ENCODE measurements at places on chromosomes 2 and 18.
A peak's percentile ranks its signal among the peaks of the same experiment; 100 is the strongest.

- no peak overlapping the region for H3K4me3 ChIP-seq
- no peak for DNase-seq
- H3K4me1 ChIP-seq: peaks cover 8% of the 10 kb centered on the region
- H3K27me3 ChIP-seq: peaks cover 5% of the 10 kb centered on the region
Measured at GRCh38 chr2:231174211-231174651, 24.2 kb upstream of the ARMC9 start.

GRCh38 chr2:226693521-226693920 lies 106.1 kb downstream of the IRS1 start:
- H3K27ac ChIP-seq: no peak overlapping the region
- H3K36me3 ChIP-seq: no peaks in the 10 kb centered on the region
- no peaks in the 10 kb centered on the region for H3K27me3 ChIP-seq
- peaks cover 6% of the 10 kb centered on the region for H3K4me1 ChIP-seq
- DNase-seq: no peak

GRCh38 chr2:136119717-136120675 lies 2.0 kb upstream of the CXCR4 start:
- peaks cover 11% of the 10 kb centered on the region for H3K36me3 ChIP-seq
- no peak overlapping the region for H3K27ac ChIP-seq
- peaks cover 10% of the 10 kb centered on the region for H3K27me3 ChIP-seq
- DNase-seq: no peak
- peaks cover 26% of the 10 kb centered on the region for H3K4me1 ChIP-seq
- peak overlapping the region; percentile 97 for H3K4me3 ChIP-seq

GRCh38 chr2:239182981-239183791 lies 217.6 kb downstream of the HDAC4 start:
- H3K4me1 ChIP-seq: no peaks in the 10 kb centered on the region
- no peaks in the 10 kb centered on the region for H3K27me3 ChIP-seq
- H3K27ac ChIP-seq: no peak overlapping the region

DNA sequence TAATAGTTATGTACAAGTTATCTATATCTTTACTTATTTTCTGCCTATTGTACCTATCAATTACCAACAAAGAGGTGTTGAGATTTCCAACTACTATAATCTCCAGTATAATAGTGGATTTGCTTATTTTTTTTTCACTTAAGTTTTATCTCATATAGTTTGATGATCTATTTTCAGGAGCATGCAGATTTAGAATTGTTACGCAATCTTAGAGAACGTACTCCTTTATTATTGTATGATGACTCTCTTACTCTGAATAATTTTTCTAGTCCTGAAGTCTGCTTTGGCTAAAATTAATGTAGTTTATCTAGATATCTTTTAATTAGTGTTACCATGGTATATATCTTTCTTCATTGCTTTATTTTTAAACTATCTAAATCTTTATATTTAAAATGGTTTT lies 205.2 kb downstream of the SCG2 start:
- DNase-seq: no peak
- no peaks in the 10 kb centered on the region for H3K4me1 ChIP-seq
- H3K27me3 ChIP-seq: no peaks in the 10 kb centered on the region
- H3K4me3 ChIP-seq: no peak overlapping the region
- peaks cover 5% of the 10 kb centered on the region for H3K36me3 ChIP-seq

DNA sequence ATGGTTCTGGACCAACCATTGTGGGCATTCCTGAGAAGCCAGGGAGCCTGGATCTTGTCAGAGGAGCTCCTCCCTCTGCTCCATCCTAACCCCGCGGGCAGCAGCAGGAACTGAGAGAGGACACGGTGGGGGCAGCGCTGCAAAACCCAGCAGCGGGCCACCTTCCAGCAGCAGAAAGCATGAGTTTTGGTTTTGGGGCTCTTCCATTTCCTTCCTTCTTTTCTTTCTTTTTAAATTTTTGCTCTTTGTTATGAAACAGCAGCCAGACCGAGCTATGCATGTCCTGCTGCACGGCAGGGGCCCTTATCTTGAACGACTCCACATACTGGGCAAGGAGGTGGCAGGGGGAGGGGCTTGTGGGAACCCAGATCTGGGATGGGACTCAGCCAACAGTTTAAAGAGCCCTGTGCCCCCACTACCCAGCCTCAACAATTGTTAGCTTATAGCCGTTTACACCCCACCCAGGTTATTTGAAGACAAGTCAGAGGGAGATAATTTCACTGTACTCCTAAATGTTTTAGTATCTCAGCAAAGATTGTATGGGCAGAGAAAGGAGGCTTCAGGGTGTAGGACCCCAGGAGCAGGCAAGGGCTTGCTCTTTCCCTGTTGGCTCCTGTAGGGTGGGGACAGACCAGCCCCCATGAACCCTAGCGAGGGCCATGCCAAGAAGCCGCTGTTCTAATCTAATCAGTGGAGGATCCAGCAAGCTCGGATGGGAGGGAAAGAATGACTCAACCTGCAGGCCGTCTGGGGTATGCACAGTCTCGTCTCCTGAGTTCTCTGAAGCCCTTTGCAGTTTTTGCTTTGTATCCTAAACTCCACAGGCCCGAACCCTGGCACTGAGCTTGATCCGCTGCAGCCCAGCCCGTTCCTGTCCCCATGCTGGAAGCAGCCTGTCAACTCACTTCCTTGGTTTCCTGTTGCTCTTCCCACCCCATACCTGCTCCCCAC lies 75.3 kb downstream of the LRRFIP1 start:
- peaks cover 11% of the 10 kb centered on the region for H3K27me3 ChIP-seq
- no peak overlapping the region for H3K4me3 ChIP-seq
- H3K27ac ChIP-seq: peak overlapping the region; percentile 42
- DNase-seq: no peak
- peaks cover 6% of the 10 kb centered on the region for H3K36me3 ChIP-seq

DNA sequence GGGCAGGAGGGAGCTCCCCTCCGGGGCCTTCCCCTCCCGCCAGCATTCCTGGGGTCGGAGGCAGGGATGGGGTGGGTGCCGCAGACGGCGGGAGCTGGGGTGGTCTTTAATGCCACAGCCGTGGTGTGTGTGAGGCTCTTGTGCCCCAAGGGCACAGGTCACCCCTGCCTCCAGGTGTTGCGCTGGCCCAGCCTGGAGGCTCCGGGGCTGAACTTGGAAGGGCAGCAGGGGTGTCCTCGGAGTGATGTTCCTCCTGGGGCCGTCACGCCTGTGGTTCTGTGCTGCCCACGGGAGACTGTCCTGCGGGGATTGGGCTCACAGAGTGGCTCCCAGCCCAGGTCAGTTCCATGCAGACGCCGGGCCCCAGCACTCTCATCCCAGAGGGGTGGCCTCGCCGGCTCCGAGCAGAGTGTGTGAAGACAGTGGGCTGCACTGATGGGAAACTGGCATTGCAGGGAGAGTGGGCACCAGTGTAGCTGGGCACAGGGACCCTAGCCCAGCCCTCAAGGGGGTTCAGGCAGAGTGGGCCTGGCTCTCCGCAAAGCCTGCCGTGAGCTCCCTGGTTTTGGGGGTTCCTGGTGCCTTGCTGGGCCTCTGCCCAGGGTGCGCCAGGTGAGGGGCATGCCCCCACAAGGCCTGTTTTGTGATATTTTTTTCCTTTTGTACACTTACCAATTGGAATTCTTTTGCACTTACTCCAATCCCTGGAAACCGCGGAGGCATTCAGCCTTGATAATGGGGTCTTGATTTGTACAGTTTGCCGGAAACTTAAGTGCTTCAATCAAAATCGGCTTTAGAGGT lies 56.7 kb downstream of the NFATC1 start:
- no peak overlapping the region for H3K4me3 ChIP-seq
- no peak for DNase-seq
- no peak overlapping the region for H3K27ac ChIP-seq
- H3K36me3 ChIP-seq: peaks cover 23% of the 10 kb centered on the region

GRCh38 chr2:100198461-100199230 lies 56.3 kb upstream of the AFF3 start:
- no peak overlapping the region for H3K4me3 ChIP-seq
- peaks cover 11% of the 10 kb centered on the region for H3K27me3 ChIP-seq
- no peak for DNase-seq
- peaks cover 9% of the 10 kb centered on the region for H3K4me1 ChIP-seq

- no peak for DNase-seq
- no peak overlapping the region for H3K4me3 ChIP-seq
- peaks cover 1% of the 10 kb centered on the region for H3K27me3 ChIP-seq
- peaks cover 5% of the 10 kb centered on the region for H3K36me3 ChIP-seq
- no peaks in the 10 kb centered on the region for H3K4me1 ChIP-seq
Measured at GRCh38 chr2:177289824-177290628, 25.5 kb upstream of the NFE2L2 start.

DNA sequence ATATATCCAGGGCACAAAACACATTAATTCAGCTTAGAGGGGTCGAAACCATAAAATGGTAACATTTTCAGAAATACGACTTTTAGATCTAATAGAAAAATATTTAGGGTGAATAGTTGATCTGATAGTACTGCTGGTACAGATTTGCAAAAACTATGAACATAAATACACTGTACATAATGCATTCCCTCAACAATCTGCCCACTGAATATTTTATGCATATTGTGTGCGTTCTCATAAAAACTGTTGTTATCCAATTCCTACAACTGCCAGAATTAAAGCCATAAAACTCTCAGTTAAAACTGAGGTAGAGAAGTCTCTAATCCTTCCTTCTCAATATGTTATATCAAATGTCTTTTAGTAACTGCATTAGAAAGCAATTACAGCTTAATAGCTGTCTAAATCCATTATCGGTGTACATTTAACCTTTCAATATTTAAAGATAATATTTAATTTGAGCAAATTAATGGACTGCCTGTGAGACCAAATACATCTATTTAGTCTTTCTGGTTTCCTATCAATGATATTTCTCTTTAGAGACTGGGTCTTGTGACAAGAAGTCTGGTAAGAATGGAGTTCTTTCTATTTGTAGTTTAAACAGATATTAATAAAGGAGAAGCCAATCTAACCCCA lies 32.5 kb downstream of the TCF4 start:
- H3K27ac ChIP-seq: no peak overlapping the region

DNA sequence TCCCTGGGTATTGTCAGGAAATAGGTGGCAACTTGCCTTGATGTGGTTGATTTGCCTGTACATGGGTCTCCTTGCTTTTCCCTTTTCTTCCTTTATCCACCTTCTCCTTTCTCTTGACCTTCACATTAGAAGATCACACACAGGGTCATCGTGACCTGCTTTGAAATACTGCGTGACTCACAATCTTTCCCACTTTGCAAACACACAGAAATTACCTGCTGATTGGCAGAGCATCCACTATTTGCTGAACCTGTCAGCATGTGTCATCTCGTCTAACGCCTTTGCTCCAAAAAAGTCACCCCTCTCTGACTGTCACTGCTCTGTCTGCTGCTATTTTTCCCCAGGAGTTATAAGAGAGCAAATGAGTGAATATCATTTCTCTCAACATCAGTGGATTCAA lies 60.8 kb downstream of the MYO3B start:
- no peak overlapping the region for H3K4me3 ChIP-seq
- no peak overlapping the region for H3K27ac ChIP-seq
- no peak for DNase-seq
- no peaks in the 10 kb centered on the region for H3K36me3 ChIP-seq
- no peaks in the 10 kb centered on the region for H3K27me3 ChIP-seq
- peaks cover 35% of the 10 kb centered on the region for H3K4me1 ChIP-seq

- H3K36me3 ChIP-seq: peaks cover 30% of the 10 kb centered on the region
- peak overlapping the region; percentile 97 for H3K4me3 ChIP-seq
- peaks cover 19% of the 10 kb centered on the region for H3K4me1 ChIP-seq
- H3K27me3 ChIP-seq: peaks cover 8% of the 10 kb centered on the region
Measured at GRCh38 chr2:24076849-24077534, 866 bp upstream of the SF3B6 start.

- no peaks in the 10 kb centered on the region for H3K4me1 ChIP-seq
- peaks cover 1% of the 10 kb centered on the region for H3K27me3 ChIP-seq
- H3K27ac ChIP-seq: no peak overlapping the region
- no peaks in the 10 kb centered on the region for H3K36me3 ChIP-seq
- no peak overlapping the region for H3K4me3 ChIP-seq
Measured at GRCh38 chr18:28854964-28855363, 678.0 kb upstream of the CDH2 start.

- H3K27ac ChIP-seq: peak overlapping the region; percentile 37
- no peak for DNase-seq
- peaks cover 2% of the 10 kb centered on the region for H3K27me3 ChIP-seq
- no peak overlapping the region for H3K4me3 ChIP-seq
- H3K36me3 ChIP-seq: peaks cover 5% of the 10 kb centered on the region
Measured at GRCh38 chr18:396556-396955, 103.9 kb downstream of the COLEC12 start.

DNA sequence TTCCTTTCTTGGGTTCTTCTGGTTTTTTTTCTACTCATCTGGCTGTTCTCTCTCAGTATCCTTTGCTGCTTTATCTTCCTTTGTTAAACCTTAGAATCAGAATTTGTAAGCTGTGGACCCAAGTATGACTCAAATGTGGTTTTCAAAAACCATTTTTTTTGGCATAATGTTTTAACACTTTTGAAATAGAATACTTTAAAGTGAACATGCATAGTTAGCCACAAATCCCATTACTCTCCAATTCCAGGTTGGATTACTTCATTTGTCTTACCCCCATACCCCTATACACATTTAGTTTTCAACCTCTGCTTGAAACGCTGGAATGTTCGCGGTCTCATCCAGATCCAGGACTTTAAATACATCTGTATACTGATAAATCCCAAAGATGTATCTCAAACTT lies 29.1 kb downstream of the ALMS1 start:
- H3K27me3 ChIP-seq: peaks cover 1% of the 10 kb centered on the region
- no peak overlapping the region for H3K4me3 ChIP-seq
- H3K36me3 ChIP-seq: no peaks in the 10 kb centered on the region
- no peaks in the 10 kb centered on the region for H3K4me1 ChIP-seq
- H3K27ac ChIP-seq: no peak overlapping the region

DNA sequence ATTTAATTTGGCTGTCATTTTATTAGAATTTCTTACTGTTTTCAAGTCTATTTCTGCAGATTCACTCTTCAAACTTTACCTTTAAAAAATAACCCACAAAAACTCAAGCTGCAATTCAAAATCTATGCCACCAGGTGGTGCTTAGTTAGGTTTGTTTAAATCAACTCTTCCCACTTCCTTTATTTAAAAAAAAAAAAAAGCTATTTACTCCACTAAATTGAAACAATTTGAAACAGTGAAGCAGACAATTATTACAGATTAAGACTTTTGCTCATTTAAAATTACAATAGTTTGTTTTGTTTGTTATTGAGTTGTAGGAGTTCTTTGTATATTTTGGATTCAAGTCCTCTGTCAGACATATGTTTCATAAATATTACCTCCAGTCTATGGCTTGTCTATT lies 300.0 kb downstream of the PDE11A start:
- H3K4me3 ChIP-seq: no peak overlapping the region
- no peaks in the 10 kb centered on the region for H3K36me3 ChIP-seq
- H3K27ac ChIP-seq: no peak overlapping the region

DNA sequence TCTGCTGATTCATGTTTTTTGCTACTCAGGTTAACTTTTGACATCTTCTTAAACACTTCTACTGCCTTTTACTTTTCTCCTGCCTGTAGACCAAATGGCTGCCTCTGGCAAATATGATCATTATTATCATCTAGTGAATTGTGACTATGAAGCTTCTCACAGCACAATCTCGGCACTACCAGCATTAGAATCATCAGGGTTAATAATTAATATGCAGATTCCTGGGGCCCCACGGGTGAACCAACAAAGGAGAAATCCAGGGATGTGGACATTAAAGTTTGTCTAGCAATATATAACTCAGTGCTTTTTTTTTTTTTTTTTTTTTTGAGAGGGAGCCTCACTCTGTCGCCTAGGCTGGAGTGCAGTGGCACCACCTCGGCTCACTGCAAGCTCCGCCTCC lies 136.1 kb downstream of the SPOPL start:
- no peak overlapping the region for H3K4me3 ChIP-seq
- no peak for DNase-seq
- H3K4me1 ChIP-seq: no peaks in the 10 kb centered on the region
- peaks cover 2% of the 10 kb centered on the region for H3K27me3 ChIP-seq
- H3K27ac ChIP-seq: no peak overlapping the region
- H3K36me3 ChIP-seq: no peaks in the 10 kb centered on the region

- no peak for DNase-seq
- peaks cover 7% of the 10 kb centered on the region for H3K36me3 ChIP-seq
- H3K4me3 ChIP-seq: no peak overlapping the region
- H3K27ac ChIP-seq: no peak overlapping the region
- peaks cover 6% of the 10 kb centered on the region for H3K4me1 ChIP-seq
Measured at GRCh38 chr2:20365249-20365817, 14.7 kb upstream of the PUM2 start.

Data from endothelial cell (in vitro differentiated cells).